ENCODE measurements at places on chromosomes 3 and 15.

DNA sequence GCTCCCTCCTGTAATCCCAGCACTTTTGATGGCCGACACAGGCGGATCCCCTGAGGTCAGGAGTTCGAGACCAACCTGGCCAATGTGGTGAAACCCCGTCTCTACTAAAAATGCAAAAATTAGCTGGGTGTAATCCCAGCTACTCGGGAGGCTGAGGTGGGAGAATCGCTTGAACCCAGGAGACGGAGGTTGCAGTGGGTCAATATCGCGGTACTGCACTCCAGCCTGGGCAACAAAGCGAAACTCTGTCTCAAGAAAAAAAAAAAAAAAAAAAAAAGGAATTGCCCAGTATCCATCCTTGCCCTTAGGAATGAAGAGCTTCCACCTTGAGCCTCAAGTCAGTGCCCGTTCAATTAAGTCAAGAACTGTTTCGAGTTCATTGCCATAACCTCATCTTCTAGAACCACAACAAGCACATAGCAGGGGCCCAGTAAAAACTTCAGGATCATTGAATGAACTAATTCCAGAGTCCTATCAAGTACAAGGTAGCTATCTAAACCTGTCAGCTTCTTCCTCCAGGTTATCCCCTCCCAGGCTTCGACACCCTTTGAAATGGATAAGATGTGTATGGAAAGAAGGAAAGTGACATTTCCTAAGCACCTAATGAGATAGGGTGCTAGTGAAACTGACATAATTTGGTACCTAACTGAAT lies 826 bp downstream of the DBR1 start:
- no peak for DNase-seq

GRCh38 chr15:92444631-92445030 lies 51.0 kb downstream of the ST8SIA2 start:
- DNase-seq: no peak

GRCh38 chr15:25775317-25775912 lies 87.7 kb downstream of the ATP10A start:
- DNase-seq: no peak

DNA sequence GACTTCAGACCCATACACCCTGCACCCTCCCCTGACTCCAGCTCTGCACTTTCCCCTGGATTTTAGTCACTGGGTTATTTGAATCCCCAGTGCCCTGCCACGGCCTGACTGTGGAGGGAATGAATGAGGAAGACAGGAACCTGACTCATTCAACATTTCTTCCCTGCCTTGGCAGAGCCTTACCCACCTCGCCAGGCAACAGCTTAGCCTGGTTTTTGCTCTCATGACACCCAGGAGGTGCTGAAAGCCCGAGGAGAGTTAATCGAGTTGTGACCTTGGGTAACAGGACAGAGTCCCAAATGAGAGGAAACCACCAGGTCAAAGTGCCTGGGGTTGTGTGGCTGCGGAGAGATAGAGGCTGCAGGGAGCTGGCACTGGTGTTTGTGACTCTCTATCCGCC lies 128.3 kb downstream of the SMAD6 start:
- DNase-seq: no peak

DNA sequence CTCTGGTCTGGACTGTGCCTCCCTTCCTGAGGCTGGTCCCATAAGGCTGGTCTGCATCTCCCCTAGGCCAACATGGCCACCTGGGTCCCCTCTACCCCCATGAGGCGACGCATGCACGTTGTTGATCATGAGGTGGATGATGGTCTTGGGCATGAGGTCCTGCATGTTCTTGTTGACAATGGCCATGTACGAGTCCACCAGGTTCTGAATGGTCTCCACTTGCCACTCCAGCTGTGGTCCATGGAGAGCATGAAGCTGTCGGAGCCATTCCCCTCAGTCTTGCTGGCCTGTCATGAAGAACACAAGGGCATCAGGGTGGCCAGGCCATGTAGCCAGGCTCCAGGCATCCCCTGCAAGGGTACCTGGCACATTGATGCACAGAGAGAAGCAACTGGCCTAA lies 27.1 kb upstream of the CSPG4 start:
- no peak for DNase-seq

- DNase-seq: no peak
Measured at GRCh38 chr15:78105476-78106241, 13.3 kb downstream of the SH2D7 start.

- DNase-seq: no peak
Measured at GRCh38 chr3:165797551-165797950, 39.7 kb downstream of the BCHE start.

- no peak for DNase-seq
Measured at GRCh38 chr3:89577637-89578530, 470.5 kb downstream of the EPHA3 start.

GRCh38 chr3:153621953-153622352 lies 459.9 kb downstream of the RAP2B start:
- DNase-seq: no peak

DNA sequence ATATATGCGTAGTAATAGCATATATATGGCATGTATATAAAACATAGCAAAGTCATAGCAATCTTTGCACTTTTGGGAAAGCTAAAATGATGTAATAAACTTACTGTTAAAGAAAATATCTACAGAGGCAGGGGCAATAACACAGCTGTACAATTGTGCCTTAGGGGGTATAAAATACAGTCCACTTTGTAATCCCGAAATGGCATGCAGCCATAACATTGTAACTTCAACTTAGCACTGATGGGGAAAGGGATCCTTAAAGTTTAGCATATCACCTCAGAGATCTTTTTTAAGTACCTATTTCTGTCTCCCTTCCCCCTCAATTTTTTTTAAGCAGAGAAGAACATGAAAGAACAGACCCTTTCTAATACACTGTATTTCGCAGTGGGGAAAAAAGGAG lies 40.8 kb downstream of the PLD1 start:
- no peak for DNase-seq

DNA sequence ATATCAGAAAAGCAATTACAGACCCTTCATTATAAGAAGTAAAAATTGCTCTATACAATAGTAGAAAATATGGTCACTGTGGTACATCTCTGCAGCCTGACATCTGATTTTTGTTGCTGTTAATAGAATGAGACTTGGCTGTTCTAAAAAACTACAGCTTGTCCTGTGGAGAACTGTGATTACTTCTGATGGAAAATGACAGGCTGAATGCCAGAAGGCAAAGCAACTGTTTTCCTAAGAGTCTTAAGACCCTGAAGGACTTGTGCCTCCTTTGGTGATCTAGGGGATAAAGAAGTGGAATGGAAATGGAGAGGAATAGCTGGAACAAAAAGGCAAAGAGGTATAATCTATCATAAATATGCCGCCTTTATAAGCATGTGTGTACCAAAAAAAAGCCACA lies 314.8 kb downstream of the BCHE start:
- DNase-seq: no peak

DNA sequence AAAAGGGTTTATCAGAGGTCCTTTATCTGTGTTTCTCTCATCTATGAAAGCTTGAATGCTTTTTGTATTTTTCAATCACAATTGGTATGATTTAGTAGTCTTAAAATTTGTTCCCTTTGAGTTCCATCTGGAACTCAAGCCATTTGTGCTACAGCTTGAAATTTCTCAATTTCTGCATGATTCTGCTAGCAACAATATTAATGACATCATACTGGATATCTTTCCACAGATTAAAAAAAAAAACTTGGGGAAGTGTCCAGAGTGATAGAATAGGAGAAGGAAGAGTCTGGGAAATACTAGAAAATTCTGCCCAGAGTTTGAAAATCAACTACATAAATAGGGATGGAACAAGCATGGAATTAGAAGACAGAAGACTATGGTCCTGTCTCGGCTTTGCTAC lies 9.3 kb upstream of the FBN1 start:
- DNase-seq: no peak

DNA sequence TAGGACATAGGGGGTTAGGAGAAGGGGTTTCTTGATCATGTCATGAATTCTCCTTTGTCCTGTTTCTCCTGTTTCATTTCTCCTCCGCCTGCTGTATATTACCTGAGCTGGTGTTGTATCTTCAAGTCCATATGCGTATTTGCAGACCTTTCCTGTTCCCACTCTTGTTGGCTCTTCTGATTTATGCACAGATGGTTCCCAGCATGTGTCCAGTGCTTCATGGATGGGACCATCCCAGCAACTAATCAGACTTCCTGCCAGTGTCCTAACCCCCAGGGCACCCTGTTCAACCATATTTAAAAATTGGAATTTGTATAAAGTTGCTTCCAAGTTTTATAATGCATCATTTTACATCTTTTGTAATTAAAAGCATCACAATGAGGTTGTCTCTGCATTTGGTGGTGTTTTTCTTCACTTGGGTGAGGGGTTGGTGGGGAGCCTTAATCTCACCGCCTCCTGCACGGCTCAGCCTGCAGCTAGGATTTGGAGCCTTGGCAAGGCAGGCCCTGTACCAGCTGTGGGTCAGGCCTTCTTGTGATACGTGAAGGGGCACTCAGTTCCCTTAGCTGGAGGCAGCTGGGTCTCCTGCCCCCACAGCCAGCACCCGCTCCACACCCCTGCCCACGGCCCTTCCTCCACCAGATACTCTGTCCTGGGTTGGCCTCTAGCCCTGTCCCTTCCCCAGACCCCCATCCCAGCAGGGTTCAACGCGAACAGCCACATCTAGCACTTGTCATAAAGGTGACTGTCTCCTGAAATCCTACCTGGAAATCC lies 72.0 kb upstream of the BLM start:
- DNase-seq: no peak

DNA sequence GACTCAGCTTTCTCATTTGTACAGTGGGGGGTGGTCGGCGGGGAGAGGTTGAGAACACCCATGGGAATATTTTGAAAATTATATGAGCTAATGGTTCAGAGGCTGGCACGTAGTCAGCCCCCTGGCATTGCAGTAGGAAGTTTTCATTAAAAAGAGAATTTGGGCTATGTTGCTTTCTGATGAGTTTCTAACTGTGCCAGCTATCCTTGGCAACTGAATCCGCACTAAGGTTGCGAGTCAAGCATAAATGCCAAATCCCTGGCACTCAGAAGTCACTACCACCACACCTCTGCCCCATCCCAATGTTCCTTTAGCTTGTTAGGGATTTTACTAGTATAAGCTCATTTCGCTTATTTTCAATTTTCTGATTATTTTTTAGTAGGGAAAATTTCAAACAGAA lies 91.6 kb downstream of the DNASE1L3 start:
- DNase-seq: no peak

- DNase-seq: no peak
Measured at GRCh38 chr3:119508172-119508845, 10.0 kb downstream of the TIMMDC1 start.

GRCh38 chr3:170096342-170096741 lies 58.5 kb downstream of the GPR160 start:
- DNase-seq: no peak

- DNase-seq: no peak
Measured at GRCh38 chr3:31917303-31918005, 63.6 kb downstream of the OSBPL10 start.

DNA sequence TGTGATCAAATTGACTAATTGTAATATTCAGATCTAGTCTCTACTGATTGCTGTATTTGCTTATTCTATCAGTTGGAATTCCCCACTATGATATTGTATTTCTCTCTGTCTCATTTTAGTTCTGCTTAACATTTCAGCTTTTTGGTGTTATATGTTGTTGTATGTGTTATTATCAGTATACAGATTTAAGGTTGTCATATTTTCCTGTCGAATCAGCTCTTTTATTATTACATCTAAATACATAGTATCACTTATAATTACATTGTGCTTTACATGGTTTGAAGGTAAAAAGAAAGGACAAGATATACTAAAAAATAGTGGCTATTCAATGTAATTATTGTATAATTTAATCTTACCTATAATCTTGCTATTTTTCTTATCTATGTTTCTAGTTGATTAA lies 207.3 kb downstream of the LRTM1 start:
- DNase-seq: no peak

GRCh38 chr15:76752549-76752948 lies 152.6 kb downstream of the SCAPER start:
- DNase-seq: no peak

- DNase-seq: no peak
Measured at GRCh38 chr3:198097048-198097447, 137.0 kb downstream of the LMLN start.

DNA sequence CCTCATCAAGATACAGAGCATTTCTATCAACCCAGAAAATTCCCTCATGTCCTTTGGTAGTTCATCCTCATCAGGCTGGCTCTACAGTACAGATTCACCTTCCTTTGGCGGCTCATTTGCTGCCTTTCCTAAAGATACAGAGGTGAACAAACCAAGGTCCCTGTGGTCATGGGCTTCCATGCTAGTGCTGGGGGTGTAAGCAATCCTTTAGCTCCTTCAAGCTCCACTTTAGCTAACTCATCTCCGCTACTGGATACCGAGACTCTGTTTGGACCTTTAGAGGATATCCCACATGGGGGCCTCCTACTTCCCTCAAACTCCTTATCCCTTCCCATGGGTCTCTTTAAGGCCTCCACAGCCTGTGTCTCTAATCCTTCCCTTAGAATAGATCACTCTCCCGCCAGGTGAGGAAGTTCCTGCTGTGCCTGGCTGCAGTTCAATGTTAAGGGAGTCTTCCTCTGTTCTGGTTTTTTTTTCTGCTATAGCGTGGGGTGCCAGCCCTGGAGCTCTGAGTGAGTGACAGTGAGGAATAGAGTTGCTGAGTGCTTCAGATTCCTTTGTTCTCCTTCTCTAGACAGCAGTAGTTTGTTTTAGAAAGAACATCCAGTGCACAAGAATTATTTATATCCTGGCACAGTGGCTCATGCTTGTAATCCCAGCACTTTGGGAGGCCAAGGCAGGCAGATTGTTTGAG lies 30.7 kb downstream of the CLEC3B start:
- no peak for DNase-seq

DNA sequence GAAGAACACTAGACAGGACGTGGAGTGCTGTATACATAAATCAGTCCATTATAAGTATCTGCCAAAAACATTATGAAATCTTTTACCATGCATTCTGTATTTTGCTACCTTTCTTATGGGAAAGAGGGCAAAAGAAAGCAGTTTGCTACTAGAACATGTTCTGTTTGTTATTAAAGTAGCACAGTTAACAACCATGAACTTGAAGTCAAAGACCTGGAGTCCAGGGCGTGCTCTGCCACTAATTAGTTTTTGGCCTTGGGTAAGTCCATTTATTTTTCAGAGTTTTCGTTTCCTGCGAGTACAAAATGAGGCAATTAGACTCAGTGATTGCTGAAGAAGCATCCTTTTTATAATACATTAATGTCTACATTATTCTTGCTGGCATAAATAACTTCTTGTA lies 143.3 kb upstream of the AGTR1 start:
- DNase-seq: no peak

DNA sequence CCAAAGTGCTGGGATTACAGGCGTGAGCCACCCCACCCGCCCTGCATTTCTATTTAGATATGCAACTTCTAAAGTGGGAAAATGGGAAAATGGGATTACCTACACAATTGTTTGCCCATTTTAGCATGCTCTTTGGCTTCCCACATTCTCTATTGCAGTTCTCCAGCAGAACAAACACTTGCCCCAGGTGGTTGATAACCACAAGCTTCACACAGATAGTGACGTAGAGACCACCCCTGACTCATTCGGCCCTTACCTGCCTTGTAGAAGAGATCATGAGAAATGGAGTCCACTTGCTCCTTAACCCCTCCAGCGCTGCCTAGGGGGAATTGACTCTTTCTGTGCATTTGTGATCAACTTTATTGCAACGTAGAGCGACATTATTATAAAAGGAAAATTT lies 83.2 kb upstream of the RAP2B start:
- no peak for DNase-seq

Measured in stimulated activated CD8-positive, alpha-beta memory T cell treated with anti-CD3 and anti-CD28 coated beads, Interleukin-4, amount 100 ng/mL, for 1 hour (primary cell).